Mesothelial cell of epicardium (in vitro differentiated cells): ENCODE measurements at places on chromosomes 12 and 14. TPM values are rescaled to one million over a fixed set of nuclear protein-coding genes. Genes with fewer than 3 reads are reported as not detected.

GRCh38 chr12:114903083-114903691 lies 219.2 kb upstream of the TBX3 start:
- no peak for DNase-seq

DNA sequence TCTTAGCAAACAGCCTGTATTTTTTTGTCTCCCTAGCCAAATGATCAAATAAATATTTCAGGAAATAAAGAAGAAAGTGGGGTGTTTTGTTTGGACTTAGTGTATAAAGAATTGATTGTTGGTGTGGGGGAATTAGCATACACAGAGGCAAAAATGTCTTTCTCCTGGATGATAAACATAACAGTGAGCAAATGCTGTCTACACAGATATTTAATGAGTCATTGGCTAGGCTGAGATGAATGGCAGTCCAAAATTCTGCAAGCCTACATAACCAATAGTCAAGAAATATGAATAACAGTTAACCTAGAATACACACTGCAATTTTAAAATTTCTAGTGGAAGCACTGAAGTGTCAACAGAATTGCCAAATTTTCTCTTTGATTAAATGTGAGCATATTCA lies 35.8 kb downstream of the MYF5 start:
- DNase-seq, result no peak

- DNase-seq, result peak; percentile 51
These were observed 19.3 kb upstream of the KRT7 start for GRCh38 chr12:52213564-52214420.

MYF5 gene
- total RNA-seq, result not detected in 3 replicates
